ENCODE measurements at places on chromosomes 5 and 9.

GRCh38 chr5:180330810-180331646, 22.1 kb downstream of the GFPT2 start:
- no peak for DNase-seq

DNA sequence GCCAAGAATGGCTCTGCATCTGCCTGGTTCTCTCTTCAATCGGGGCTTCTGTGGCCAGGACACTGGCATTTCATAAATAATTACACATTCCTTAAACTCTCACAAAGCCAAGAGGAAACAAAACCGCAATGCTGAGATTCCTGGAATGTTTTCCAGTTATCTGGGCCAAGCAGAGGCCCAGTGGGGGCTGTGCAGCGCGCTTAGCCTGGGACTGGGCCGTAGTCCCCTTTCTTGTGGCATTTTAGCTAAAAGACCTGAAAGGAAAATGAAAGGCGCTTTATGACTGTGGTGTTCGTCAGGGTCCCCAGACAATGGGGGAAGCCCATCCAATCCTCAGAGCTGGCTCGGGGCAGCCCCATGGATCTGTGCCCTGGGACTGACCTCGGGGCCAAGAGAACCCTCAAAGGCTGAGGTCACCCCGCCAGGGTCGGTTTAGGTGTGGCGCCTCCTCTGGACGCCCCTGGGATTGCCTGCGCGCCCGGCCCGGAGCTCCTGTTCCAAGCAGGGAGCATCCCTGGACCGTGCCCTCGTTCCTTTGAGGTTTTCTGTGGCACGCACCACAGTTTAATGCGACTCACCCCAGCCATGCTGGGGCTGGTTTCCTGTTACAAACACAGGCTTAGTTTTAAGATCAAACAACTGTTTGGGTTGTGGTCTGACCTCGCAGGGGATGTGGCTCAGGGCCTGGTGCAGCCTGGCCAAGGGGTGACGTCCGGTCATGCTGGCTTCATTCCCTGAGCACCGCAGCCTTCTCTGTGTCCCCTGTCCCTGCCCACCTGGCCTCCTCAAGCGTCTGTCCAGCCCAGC, 51.5 kb upstream of the NKD2 start:
- no peak for DNase-seq

- no peak for DNase-seq
Observed at GRCh38 chr9:100465761-100466160, 7.2 kb upstream of the TMEFF1 start.

DNA sequence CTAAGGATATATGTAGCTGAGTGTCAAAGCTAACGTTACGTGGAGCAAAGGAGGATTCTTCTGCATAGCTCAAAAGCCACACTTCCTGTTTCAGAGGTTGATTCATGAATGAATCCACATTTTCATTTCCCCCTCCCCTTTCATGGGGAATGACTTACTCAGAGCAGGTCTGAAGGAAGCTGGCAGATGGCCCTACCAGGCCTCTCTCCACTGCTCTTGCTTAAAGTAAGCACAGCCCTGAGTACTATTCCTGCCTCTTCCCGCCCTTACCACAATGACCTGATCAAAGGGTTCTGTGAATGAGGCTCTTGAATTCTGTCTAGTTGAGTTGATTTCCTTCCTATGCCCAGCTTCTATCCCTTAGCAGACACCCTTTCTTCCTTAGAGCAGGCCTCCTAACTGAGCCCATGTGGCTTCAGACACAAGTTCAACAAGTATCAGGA, 6.3 kb downstream of the IGIP start:
- DNase-seq, result peak; percentile 33

GRCh38 chr9:136052991-136053756, 41.9 kb downstream of the NACC2 start:
- no peak for DNase-seq

DNA sequence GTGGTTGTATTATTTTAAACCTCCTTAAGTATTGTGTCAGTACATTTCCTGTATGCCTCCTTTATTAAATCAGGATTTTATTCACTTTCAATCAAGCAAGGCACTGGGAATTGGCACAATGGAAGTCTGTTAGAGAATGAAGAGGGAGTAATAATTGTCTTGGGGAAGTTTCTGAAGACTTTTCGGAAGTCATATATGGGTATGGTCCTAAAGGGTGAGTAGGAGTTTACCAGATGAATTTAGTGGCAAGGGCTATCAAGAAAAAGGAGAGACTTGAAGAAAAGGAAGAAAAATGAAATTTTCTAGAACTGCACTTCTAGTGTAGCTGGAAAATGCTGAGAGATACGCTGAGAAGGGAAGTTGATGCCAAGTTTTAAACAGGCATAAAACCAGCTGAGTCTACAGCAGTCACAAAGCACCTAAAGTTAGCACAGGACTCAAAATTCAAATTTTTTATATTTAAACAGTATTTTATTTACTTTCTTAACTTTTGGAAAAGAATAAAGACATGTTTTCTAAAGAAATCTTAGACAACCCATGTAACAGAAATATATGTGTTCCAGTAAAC, 184.9 kb downstream of the SMC2 start:
- no peak for DNase-seq

DNA sequence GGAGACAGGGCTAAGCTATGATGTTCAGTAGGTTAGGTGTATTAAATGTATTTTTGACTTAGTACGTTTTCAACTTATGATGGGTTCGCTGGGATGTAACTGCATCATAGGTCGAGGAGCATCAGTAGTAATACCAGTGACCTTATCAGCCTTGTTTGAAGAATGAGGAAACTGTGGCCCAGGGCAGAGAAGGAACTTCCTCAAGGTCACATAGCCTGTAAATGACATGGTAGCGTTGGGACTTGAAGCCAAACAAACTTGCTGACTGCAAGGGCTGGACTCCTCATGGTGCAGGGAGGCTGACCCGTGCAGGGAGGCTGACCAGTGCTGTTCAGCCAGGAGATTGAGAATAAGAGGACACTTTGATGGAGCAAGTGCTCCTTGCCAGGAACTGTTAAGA, 21.3 kb upstream of the PTPN3 start:
- DNase-seq, result no peak

DNA sequence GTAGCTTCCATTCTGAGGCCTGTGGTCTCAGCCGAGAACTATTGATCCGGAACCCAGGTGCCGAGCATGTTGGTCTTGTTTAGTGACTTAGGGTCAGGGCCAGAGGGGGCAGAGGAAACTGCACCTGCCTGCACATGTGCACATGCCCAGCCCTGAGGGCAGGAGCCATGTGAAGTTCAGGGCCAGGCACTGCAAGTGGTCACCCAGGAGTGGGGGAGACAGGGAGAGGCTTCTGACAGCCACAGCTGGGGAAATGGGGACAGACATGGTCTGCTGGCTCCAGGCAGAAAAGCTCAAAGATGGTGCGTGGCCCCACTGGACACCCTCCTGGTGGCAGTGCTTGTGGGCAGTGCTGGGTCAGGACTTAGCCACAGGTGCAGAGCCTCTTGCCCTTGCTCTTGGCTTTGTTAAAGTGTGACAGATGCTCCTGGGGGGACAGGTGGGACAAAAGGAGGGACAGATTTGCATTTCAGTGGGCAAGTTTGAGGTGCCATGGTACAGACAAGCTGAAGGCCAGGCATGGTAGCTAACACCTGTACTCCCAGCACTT, 134.4 kb downstream of the CACNA1B start:
- DNase-seq, result no peak

- DNase-seq, result no peak
Observed at GRCh38 chr9:109109967-109110328, 9.8 kb downstream of the TMEM245 start.

- no peak for DNase-seq
Observed at GRCh38 chr5:108345541-108346171, 36.2 kb downstream of the FBXL17 start.

- no peak for DNase-seq
Observed at GRCh38 chr9:135641745-135642144, 2.4 kb upstream of the GLT6D1 start.

DNA sequence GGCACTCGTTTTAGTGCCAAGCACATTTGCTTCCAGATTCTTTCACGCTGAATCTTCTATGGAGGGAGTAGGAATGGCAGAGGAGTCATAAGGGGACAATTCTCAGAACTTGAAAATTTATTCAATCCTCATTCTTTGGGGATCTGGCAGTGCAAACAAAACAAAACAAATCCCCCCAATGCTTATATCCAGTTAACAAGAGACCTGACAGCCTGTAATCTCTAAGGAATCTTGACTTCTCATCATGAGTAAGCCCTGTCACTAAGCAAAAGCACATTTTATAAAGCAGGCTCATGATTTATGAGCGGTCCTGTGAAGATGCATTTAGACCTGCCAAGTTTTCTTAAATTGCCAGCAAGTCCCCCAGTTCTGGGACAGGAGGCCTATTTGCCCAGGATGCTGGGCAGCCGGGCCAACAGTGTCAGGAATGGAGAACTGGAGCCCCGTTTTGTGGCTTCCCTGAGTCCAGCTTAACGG, 513.9 kb downstream of the CTNND2 start:
- no peak for DNase-seq

DNA sequence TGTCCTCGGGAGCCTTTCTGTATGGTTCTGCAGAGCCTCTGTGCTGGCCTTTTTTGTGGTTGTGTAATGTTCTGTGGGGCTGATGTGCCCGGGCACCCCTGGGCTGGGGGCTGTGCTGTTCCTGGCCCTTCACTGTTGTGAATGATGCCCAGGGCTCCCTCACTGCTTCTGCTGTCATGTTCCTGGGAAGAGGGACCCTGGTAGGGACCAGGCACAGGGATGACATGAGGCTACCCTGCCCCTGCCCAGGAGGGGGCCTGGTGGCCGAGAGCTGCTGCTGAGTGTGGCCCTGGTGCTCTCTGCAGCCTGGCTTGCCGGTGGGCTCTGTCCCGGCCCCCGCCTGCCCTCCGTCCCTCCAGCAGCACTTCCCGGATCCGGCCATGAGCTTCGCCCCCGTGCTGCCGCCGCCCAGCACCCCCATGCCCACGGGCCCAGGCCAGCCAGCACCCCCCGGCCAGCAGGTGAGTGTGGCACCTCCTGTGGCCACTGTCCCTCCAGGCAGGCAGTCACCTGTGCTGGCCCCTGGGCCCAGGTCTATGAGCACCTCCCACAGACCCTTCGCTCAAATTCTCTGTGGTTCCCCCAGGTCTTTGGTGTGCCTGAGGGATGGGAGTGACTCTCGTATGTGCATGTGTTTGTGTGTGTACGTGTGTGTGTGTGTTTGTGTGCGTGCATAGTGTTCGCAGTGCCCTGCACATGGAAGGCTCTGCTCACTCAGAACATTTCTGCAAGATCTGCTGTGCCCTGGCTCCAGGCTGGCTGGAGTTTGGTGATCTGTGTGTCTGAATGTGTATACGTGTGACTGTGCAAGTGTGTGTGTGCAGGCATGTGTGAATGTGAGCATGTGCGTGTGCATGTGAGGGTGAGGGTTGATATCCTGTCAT, 72.3 kb downstream of the WNK2 start:
- DNase-seq, result no peak

DNA sequence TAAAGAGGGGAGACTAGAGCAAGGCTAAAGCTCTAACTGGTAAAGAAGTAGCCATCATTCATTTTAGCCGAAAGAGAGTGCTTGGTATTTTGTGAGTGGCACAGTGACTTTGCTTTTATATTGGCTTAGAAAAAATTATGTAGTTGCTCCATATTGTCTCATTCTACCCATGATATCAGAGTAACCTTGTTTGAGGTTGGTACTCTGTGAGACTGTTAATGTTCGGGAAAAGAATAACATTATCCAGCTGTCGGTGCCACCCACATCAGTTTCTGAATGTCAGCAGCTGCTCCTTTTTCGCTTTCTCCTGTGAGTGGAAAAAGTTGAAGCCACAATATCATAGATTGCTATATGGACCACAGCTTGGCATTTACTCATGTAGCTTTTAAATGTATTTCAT, 376.4 kb upstream of the KCNN2 start:
- DNase-seq, result no peak

- no peak for DNase-seq
Observed at GRCh38 chr5:140344683-140345423, 1.6 kb downstream of the HBEGF start.

DNA sequence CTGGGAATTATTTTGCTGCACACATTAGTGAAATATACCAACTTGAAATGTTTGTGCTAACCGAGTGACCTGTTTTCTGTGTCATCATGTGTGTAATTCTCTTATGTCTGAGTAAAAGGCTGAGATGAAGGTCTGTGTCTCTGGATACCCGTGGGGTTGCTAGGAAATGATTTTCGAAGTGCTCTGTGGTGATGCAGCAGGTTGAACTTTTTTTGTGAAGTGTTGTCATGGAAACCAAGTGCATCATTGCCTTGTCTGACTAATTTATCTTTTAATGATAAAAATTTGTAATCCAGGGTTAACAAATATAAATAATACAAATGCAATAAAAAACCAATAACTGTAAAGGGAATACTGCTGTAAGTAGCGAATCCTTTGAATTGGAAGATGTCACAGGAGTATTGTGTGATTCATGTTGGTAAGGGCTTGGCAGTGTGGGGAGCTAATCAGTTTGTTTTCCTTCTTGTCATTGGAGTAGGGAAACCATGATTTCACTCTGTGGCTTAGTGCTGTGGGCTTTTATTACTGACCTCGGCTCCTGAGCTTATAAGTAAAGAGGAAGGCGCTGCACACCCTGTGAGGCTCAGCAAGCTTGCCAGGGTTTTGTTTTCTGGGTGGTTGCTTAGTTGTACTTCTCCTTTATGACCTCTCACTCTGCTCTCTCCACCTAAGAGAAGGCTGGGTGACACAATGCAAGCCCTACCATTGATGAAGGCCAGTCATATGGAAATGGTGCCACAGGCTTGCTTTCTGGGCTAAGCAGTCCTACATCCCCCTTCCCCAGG, 22.3 kb downstream of the PDE8B start:
- no peak for DNase-seq

DNA sequence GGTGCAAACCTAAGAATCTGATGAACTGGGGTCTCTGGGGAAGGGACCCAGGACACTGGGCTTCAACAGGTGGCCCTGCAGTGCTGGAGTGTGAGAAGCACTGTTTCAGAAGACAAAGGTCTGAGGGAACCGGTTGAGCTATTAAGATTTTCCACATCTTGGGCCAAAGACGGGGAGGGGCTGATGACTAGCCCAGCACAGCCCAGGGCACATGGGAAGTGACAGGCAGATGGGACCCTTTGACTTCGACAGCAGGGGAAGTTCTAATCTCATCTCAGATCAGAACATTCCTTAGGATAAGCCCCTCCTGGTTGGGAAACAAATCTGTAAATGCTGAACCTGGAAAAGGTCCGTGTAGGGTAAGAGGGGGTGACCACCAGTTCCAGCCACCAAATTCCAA, 67.4 kb downstream of the RAPGEF1 start:
- no peak for DNase-seq

GRCh38 chr5:163305655-163306054, 131.7 kb upstream of the CCNG1 start:
- no peak for DNase-seq

DNA sequence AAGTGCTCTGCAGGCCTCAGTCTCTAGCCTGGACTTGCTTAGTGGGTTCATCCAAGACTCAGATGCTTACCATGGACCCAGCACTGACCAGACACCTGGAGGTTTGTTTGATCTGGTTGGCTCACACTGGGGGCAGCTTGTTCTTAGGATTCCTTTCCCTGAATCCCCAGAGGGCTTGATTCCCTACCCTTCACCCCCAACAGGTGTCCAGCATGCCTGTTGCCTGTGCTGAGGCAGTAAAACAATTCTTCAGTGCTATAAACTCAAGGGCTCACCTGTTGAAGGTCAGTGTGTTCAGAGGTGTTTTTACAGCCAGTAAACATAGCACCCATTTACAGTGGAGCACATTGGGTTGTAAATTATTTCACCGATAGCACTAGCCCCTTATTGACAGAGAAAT, 123.8 kb upstream of the KLF4 start:
- DNase-seq, result no peak

All from prostate gland (tissue), 2 donors.